Muscle of arm (tissue), 14 donors: ENCODE measurements at places on chromosomes 7 and 10.
A peak's percentile ranks its signal among the peaks of the same experiment; 100 is the strongest.

GRCh38 chr10:68560186-68560942 is at the start of gene TET1:
TSS of gene TET1 (plus strand) at chr10:68560337. CDS start at chr10:68572339, 12,002 bp downstream.
- peak; percentile 78 for DNase-seq

GRCh38 chr7:21184942-21185652 is 242.8 kb upstream of the SP4 start:
- DNase-seq = no peak

GRCh38 chr10:117960345-117960935 is 86.3 kb downstream of the RAB11FIP2 start:
- DNase-seq = no peak

DNA sequence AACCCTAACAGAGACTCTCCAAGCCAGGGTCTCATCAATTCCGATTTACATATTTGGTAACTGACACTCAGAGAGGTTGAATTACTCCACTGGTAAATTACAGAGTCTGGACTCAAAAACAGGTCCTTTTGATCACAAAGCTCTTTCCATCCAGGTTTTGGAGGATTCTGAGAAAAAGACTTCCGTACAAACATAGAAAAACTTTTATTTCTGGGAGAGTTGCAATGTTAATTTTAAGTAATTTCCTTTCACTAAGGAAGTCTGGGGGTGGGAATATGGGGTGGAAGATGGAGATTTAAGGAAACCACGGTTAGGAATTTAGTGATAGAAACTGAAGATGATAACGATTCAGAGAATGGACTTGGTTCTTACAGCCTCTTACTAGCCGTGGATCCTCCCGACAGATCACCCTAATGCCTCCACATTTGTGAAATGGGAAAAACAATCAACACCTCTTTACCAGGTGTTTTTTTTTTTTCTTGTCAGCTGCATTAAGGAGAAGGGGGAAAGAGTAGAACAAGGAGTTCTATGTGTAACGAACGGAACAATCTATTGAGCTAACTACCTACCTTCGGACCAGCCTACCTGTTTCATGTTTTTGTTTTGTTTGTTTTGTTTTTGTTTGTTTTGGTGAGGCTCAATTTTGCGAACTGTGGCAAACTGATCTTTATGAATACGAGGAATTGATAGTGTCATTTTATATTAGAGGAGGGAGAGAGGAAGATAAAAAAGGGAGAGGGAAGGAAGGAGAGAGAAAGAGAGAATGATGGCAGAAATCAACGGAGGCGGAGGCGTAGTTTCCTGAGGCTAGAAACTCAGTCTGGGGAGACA is 1.7 kb upstream of the RBM20 start:
- DNase-seq = no peak

DNA sequence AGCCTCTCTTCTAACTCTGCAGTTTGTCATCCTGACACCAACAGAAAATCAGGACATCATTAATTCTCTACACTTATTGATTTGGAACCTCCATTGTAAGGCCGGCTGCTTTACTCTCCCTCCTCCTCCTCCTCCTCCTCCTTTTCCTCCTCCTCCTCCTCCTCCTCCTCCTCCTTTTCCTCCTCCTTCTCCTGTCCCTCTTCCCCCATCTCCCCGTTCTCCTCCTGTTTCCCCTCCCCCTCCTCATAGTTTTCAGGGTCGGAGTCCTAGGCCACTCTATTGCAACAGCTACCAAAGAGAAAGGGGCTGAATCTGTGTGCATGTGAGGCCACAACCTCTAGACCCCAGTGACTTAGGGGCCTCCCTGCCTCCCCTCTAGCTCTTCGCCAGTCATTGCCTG is 136.1 kb downstream of the HECW1 start:
- DNase-seq = no peak

- DNase-seq = no peak
Measured at GRCh38 chr10:14905890-14906289, 27.2 kb downstream of the SUV39H2 start.

DNA sequence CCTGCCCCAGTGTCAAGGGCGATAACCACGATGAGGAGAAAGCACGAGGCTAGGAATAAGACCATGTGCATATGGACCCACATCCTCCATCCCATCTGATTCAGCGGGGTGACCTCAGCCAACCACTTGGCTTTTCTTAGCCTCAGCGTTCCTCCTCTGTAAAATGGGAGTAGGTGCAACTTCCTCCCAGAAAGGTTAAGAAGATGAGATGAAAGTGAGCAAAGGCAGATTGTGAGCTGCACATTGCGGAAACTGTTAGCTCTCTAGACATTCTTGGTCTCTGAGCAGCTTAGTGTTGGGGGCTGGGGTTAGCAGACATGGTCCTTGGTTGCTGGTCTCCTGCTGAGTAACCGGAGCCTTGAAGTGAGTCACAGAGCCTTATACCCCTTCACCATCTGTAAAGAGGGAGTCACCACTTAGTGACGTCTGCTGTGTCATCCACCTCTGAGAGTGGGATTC is 497.3 kb upstream of the GALNT17 start:
- DNase-seq = no peak

- no peak for DNase-seq
Measured at GRCh38 chr10:55858730-55859129, 502.3 kb downstream of the ZWINT start.

- DNase-seq = peak; percentile 35
Measured at GRCh38 chr10:102814453-102814871, 22.8 kb downstream of the CYP17A1 start.

DNA sequence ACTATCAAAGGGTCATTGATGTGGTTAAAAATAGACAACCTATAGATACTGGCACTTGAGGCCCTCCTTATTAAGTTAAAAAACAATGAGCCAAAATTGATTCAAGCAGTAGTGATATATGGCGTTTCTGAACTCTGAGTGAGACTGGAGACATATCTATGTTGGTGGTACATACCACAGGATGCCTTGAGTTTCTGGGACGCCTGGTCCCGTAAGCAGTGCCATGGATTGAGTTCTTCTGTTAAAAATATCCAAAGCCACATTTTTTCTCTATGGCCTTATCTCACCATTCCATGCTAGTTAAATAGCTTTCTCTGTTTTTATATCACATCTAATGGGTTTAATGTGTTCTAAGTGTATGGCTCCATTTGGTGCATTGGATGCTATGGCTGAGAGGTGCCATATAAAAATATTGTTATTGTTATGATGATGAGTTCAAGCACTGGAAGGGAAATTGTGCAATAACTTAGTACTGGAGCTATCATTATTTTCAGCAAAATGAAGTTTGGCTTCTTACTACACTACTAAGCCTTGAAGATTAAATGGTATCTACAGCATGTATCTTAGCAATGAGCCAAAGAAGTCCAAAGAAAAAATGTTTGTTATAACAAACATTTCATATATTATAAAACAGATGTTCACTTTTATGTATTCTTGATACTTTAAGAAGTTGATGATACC is 713.9 kb downstream of the SUGCT start:
- DNase-seq = no peak

GRCh38 chr7:27398851-27399250 is 156.2 kb downstream of the EVX1 start:
- DNase-seq = peak; percentile 42

DNA sequence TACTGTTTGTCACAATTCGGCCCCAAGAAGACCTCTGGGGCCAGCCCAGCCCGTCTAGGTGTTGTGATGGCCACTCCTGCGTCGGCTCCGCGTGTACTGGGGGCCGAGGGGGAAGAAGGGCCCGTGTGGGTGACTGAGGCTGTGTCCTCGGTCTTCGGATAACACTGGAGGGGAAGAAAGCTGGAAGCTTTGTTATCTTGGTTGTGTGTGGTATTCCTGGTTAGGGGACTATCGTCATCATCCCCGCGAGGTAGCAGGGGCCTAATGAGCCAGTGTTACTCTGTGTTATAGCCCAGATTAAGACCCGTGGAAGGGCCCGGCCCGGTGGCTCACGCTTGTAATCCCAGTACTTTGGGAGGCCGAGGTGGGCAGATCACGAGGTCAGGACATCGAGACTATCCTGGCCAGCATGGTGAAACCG is 854 bp downstream of the MTG1 start:
- DNase-seq = no peak

- no peak for DNase-seq
Measured at GRCh38 chr7:126443951-126444350, 808.8 kb downstream of the GRM8 start.

- peak; percentile 58 for DNase-seq
Measured at GRCh38 chr7:101985057-101985902, 167.9 kb downstream of the CUX1 start.

DNA sequence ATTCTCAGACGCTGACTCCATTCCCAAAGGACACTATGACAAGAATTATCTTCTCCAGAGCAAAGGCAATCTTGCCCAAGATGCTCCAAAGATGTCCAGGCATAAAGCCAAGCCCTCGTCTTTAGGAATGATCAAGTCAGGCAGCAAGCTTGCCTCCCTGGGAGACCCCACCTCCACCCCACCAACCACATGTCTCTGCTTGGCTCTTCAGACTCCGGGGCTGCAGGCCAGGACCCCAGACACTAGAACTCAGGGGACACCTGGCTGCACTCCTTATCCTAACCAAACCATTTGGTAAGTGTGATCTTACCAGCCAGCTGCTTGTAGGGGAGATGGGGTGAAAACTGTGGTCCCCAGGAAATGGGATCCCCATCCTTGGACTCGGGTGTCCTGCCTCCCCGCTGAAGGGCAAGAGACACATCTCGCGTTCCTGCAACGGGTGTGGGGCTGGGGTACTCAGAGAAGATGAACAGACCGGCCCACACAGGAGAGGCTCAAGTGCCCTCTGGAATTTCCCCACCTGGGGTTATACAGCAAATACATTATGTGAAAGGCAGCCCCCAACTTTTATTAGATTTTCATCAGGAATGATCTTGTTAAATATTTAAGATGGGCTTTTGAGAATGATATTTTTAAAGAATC is 55.7 kb downstream of the INSIG1 start:
- no peak for DNase-seq

DNA sequence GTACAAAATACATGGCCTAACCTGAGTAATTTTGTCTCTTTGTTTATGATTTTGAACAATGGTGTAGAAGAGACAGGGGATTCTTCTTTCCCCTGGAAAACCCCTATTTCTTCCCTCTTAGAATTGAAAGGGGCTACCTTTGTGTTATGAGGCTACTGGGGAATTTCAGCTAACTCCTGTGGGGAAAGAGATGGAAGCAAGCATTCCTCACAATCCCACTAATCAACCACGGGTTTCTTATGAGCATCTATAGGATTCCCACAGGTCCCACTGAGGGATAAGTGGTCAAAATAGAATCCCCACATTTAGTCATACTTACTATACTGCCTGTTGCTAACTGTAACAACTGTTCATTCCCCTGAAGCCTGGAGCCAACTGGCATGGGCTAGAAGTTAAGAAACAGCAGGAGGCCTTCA is 32.2 kb upstream of the ITGB8 start:
- DNase-seq = no peak

DNA sequence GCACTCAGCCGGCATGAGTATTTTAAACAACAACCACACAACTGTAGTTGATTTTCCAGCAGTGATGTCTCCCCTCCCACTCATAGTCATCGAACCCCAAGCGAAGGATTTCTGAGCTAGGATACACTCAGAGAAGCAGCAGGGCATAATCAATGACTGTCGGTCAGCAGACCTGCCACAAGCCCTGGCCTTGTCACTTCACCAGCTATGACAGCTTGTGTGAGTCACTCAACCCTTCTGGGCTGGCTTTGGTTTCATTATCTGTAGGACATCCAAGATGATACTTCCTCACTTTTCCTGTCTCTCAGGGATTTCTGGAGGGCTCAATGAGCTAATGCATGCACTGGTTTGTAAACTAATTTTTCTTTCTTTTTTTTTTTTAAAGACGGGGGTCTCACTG is 22.0 kb upstream of the UBE3C start:
- DNase-seq = no peak
